ENCODE measurements at places on chromosomes 4 and X.

- DNase-seq, result no peak
These were observed 581.6 kb upstream of the DIAPH2 start for GRCh38 chrX:96102997-96103396.

DNA sequence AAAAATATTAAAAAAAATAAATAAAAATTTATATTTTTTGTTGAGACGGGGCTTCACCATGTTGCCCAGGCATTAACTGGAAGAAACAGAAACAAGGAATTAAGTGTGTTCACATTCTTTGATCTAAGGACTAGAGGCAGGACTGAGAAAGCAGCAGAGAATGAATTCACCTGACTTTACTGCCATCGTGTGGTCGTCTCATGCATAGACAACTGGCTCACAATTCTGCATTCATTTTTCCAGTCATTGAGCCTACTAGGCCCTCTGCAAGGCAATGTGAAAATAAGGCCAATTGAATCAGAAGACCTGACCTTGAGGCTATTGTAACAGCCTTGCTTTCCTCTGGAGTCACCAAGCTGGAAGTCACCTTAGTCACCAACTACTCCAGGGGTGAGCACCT is 37.4 kb downstream of the LHFPL1 start:
- DNase-seq, result peak; percentile 23

- DNase-seq, result no peak
These were observed 192.4 kb upstream of the NEIL3 start for GRCh38 chr4:177117256-177117655.

DNA sequence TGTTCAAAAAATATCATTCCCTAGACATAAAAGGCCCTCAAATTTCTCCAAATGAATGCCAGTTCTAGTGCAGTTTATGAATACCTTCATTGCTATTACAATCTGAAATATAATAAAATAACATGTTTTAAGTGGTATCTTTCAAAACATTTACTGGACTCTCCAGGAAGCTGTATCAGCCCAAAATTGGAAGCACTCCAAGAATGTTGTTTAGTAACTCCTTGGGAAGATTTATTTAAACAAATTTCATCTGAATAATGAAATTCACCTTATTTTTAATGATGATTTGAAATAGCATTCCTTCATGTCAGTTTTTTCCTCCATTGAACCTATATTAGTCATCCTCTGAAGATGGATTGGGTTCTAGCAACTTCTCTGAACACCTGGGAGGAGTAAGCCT is 217.2 kb upstream of the PCDH18 start:
- no peak for DNase-seq

DNA sequence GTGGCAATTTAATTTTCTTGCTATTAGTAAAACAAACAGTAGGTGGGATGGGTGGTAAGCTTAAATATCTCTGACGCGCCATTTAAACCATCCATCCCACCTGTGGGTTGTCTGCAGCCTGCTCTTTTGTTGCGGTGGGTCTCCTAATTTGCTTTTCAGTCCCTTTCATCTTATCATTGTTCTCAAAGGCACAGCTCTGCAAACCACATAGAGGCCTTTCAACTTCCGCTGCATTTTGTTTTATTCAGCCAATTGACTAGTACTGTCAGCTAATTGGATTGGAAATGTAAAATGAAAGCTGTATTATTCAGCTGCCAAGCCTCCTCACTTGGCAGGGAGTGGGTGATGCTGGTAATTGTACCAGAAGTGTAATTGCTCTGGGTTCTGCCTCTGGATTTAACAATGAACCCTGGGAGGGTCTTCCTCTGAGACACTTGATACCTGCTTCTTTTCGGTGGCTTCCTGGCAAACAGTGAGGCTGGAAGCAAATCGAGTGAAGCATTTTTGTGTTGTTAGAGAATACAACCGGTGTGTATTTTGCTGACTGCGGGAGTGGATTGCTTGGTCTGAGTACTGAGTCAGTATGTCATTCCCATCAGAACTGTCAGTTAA is 165.6 kb downstream of the FRAS1 start:
- no peak for DNase-seq

GRCh38 chrX:88886908-88887307 is 139.9 kb downstream of the CPXCR1 start:
- no peak for DNase-seq

GRCh38 chr4:165877286-165877685 is 4.2 kb downstream of the TLL1 start:
- DNase-seq, result no peak

- DNase-seq, result no peak
These were observed 17.2 kb downstream of the PDZD4 start for GRCh38 chrX:153813161-153813560.

Measured in GM13976 (cell line).